ENCODE measurements at places on chromosomes 16 and 17.

- no peak for DNase-seq
These were observed 124.7 kb upstream of the TNRC6C start for GRCh38 chr17:77833769-77834168.

GRCh38 chr16:85869206-85869605, 29.8 kb upstream of the IRF8 start:
- no peak for DNase-seq

DNA sequence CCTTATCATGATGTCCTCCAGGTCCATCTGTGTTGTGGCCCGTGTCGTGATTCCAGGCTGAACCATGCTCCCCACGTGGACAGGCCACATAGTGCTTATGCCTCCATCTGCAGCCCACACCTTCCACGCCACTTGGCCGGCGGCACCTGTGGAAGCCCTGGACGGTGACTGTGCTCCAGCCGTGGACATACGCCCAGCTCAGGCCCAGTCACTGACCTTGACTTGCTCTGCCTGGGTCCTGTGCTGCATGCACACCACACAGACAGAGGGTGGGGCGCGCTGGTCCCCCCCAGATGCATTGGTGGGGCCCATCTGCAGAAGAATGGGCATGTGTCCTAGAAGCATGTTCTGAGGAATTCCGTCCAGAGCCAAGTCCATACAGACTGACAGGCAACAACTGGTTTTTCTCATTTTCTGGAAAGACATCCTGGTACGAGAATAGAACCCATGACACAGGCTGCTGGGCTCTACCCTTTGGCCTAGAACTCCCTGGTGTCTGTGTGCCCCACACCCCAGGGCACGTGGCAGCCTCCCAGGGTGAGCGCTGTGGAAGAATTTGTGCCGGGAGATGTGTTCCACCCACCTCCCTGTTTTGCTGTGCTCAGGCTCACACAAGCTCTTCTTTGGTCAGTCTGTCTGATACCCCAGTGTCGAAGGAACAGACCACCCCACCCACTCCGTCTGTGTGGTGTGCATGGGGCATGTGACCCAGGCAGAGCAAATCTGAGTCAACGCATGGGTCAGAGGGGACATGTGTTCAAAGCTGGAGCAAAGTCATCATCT, 39.5 kb downstream of the GPT2 start:
- DNase-seq = no peak

GRCh38 chr16:73285436-73286201, 237.7 kb upstream of the ZFHX3 start:
- DNase-seq = no peak

DNA sequence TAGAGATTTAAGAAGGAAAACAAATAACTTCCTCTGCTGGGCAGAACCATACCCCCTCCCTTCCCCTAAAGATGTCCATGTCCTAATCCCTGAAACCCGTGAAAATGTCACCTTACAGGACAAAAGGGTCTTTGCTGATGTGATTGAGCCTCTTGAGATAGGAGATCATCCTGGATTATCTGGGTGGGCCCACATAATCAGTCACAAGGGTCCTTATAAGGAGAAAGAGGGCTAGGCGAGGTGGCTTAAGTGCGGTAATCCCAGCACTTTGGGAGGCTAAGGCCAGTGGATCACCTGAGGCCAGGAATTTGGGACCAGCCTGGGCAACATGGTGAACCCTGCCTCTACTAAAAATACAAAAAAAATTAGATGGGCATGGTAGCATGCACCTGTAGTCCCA, 12.0 kb upstream of the SLC39A11 start:
- no peak for DNase-seq

DNA sequence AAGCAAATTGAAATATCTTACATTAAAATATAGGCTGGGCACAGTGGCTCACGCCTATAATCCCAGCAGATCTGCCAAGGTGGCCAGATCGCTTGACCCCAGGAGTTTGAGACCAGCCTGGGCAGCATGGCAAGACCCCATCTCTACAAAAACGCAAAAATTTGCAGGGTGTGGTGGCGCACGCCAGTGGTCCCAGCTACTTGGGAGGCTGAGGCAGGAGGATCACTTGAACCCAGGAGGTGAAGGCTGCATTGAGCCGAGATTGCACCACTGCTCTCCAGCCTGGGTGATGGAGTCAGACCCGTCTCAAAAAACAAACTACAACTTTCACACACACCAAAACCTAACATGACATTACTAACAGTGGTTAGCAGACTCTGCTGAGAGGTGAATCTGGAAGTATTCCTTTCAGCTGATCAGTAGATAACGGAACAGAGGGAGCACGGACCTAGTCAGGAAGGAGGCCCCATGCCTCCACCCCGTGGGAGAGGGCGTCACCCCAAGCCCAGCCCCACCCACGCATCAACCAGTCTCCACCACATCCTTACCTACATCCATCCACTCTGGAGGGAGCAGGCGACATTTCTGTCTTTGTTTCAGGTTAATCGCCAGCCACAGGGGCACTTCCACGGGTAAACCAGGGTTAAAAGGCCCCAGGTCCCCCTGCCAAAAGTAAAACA, 1.7 kb downstream of the GINS2 start:
- no peak for DNase-seq

DNA sequence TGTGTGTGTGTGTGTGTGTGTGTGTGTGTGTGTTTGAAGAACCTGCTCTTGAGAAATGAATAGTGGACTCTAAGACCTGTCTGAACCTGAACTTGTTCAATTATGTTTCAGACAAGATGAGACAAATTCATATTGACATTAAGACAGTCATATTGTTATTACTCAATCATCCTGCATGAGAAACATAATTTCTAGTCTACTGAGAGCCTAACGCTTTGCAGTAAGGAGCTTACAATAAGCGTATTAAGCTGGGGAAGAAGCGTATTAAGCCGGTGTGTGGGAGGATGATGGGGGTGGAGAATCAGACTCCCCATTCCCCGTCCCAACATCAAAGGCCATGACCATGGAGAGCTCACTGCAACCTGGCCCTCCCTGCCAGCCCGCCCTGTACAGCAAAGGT, 22.4 kb upstream of the MNT start:
- DNase-seq = no peak

DNA sequence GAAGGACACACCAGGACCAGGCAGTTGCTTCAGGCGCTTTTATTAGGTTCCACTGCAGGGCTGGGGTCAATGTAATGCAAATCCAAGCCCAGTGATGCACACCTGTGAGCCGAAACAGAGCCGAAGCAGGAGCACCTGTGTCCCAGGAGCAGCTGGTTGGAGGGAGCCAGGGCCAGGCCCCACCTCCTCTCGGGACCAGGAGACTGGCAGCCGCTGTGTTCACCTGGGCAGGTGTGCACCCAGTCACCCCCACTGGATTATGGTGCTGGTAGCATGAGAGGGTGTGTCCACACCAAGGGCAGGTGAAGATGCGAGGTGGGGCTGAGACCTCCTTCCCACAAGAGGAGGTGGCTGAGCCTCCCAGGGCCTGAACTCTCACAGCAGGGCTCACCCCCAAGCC, 4.7 kb upstream of the FAAP100 start:
- DNase-seq = no peak
